ENCODE measurements at places on chromosomes 11 and 22. TPM values are rescaled to one million over a fixed set of nuclear protein-coding genes. Genes with fewer than 3 reads are reported as not detected.

PTPRCAP gene
- 0.20 TPM for total RNA-seq

BTG4 gene
- not detected for total RNA-seq

PANX3 gene
- not detected for total RNA-seq

CBLIF gene
- not detected for total RNA-seq

GPR83 gene
- total RNA-seq: not detected

CEND1 gene
- not detected for total RNA-seq

DNA sequence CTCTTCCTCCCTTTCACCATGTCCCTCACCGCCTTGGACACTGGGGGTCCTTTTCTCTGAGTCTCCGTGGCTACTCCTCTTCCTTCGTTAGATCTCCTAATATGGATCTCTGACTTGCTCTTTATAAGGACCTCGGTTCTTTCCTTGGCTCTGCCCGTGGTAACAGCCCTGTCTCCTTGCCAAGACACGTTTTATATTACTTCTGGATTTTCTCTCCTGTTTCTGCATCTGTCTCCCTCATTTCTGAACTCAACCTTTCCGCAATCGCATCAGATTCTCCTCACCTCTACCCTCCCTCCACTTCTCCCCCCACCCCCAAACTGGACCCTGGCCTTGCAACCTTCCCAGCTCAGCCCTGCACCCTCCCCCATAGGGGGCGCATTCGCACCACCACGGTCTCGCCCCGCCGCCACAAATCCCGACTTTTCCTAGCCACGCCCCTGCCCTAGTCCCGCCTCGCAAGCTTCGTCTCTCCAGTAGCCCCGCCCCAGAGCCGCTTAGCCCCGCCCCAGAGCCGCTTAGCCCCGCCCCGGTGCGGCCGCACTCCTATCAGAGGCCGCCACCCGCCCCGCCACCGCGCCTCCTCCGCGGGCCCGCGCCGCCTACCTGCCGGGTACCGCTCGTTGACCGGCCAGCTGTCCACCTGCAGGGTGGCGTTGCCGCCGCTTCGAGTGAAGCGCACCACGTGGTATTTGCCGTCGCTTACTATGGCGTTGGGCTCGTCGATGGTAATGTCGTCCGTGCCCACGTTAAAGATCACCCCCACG lies 39.0 kb downstream of the SLC22A12 start:
- no peak for DNase-seq

DNA sequence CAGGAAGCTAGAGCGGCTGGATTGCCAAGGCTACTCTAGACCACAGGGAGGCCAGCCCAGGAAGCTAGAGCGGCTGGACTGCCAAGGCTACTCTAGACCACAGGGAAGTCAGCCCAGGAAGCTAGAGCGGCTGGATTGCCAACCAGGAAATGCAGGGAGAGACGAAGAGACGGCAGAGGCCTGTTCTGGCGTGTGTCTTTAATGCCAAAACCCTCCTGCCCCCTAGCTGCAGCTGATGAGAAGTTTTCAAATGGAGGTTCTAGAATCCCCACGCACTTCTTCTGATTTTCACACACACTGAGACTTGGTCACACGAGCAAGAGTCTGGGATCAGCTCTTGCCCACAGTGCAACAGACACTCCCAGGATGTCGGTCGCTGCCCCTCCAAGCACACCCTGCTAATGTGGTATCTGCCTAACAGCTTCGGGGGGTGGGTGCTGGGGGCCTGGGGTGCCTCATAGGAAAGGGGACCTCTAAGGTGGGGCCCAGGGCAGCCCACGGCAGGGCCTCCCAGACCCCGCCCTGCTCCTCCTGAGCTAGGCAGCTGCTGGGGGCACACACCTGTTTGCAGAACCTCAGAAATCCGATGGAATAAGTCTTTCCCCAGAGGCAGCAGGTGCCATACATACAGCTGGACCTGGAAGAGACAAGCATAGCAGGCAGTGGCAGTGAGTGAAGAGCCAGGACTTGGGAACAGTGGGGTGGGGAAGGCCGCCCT lies 28.5 kb downstream of the MAFF start:
- DNase-seq: no peak

DNA sequence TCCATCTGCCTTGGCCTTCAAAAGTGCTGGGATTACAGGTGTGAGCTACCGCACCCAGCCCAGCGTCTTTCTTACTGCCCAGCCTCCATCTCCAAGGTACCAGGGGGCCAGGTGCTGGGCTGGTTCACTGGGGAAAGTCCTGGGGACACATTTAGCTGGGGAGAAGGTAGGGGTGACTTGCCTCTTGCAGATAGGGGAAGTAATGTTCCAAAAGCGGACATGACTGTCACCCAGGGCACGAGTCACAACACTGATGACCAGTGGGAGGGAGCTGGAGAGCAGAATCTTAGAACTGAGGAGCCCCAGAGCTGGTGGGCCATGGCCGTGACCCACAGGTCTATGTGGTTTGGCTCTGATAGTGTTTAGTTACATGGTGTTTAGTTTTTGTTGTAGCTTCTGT lies 2.4 kb upstream of the SLC15A3 start:
- DNase-seq: no peak

- no peak for DNase-seq
These were observed 120.5 kb downstream of the MN1 start for GRCh38 chr22:27681037-27681436.

DNA sequence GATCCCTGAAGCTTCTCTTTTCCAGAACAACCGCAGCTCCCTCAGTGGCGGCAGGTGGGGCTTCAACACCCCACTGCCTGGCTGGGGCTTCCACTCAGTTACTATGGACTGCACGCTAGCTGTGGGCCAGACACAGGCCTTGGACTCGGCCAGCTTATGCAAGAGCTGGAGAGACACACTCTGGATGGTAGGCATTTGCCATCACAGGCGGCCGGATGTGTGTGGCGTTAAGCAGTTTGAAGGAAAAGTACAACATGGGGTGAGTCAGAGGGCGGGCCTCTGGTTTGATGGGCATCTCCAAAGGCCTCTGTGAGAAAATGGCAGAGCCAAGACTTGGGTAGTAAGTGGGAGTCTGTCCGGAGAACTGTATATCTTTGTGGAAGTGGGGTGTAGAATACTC lies 17.6 kb downstream of the KCNJ4 start:
- peak; percentile 52 for DNase-seq

DNA sequence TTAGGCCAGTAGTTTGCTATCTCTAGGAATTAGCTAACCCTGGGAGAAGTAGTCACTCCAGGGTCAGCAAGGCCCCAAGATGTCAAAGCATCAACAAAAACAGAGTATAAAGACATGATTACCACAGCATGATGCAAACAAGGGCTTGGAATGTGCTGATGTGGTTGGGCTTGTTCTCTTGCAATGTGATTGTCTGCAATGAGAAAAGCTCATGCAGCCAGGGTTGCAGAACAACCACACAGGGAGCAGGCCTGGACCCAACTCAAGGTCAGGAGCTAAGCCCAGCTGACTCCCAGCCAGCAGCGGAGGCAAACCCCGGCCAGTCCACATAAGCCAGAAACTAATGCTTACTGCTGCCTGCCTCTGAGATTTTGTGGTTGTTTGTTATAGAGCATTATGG lies 132.4 kb upstream of the ZC3H12C start:
- peak; percentile 91 for DNase-seq

- DNase-seq: no peak
These were observed 8.1 kb downstream of the RRM1 start for GRCh38 chr11:4102711-4103110.

GRCh38 chr11:69825941-69826340 lies 6.7 kb upstream of the FGF3 start:
- DNase-seq: no peak

- no peak for DNase-seq
These were observed 81.4 kb upstream of the ATXN10 start for GRCh38 chr22:45590262-45590661.

- peak; percentile 91 for DNase-seq
These were observed 384.8 kb downstream of the MN1 start for GRCh38 chr22:27416511-27417420.

- DNase-seq: no peak
These were observed 544.0 kb downstream of the NTM start for GRCh38 chr11:131914361-131914774.

GRCh38 chr11:55634813-55635212 lies at the start of gene OR4P4:
Gene OR4P4, plus strand, starts transcription at chr11:55635113.
- DNase-seq: no peak

DNA sequence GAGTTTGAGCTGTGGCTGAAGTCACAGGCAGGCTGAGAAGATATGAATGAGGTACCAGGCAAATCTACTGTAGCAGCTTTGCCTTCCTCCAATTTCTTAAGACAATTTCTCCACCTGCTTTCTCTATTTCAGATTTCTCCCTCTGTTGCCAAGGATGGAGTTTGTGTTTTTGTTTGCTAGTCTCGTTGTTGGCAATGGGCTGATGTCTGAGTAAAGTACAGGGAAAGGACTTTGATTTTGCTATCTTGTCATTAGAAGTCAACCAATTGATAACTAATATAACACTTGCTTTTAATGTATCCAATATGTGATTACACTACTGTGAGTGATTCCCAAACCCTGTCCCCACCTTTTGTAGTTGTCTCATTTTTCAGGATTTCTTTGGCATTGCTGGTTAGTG lies 40.1 kb upstream of the RRAS2 start:
- DNase-seq: no peak

DNA sequence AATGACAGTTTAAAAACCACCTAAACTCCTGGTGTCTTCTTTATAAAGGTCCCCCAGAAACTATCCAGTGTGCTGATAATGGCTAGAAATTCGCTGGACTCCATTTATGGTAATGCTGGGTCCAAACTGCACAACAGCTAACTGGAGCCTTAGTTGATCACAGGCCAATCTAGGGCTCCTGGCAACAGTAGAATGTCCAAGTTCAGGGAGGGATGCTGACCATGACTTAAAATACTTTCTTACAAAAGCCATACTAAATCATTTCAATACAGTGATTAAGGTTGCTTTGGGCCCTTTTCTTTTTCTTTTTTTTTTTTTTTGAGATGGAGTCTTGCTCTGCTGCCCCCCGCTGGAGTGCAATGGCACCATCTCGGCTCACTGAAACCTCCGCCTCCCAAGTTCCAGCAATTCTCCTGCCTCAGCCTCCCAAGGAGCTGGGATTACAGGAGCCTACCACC lies 14.5 kb upstream of the GAB2 start:
- peak; percentile 12 for DNase-seq

DNA sequence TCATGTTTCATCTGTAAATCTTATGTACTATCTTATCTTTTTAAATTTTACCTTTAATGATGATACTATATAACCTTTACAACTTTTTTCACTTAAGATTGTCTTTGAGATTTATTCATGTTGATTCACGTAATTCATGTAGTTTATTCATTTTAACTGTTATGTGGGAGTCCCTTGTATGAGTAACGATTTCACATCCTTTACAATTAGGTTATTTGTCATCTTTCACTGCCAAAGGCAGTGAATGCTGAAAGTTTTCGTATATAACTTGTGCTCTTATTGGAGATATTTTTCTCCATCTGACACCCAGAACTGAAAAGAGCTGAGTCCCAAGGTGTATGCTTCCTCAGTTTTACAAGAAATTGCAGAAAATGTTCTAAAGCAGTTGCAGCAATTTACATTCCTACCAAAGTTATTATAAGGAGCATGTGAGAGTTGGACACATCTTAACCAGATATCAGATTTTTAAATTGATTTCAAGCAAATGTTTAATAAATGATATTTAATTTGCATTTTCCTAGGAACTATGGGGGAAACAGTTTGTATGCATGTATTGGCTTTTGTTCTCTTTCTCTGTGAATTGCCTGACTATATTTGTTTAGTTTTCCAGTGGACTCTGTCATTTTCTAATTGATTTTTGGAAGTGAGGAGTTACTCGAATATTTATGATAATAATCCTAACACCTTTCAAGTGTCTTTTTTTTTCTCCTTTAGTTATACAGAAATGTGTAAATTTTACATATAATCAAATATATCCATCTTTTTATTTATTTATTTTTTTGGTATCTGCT lies 6.4 kb downstream of the ARL14EP start:
- DNase-seq: no peak

DNA sequence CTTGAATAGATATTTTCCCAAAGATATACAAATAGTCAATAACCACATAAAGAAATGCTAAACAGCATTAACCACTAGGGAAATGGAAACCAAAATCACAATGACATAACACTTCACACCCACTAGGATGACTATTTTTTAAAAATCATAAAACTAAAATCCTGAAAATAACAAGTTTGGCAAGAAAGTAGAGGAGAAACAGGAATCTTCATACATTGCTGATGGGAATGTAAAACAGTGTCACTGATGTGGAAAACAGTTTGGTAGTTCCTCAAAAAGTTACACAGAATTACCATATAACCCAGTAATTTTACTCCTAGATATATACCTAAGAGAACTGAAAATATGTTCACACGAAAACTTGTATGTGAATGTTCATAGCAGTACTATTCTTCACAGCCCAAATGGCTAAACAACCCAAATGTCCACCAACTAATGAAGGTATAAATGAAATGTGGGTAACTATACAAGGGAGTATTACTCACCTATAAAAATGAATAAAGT lies 12.5 kb downstream of the PICALM start:
- DNase-seq: no peak

- DNase-seq: peak; percentile 96
These were observed 128.8 kb upstream of the ANO1 start for GRCh38 chr11:69949327-69949726.

- no peak for DNase-seq
These were observed 60.5 kb upstream of the CHST1 start for GRCh38 chr11:45725776-45726492.

GRCh38 chr11:35725885-35726284 lies 63.3 kb downstream of the TRIM44 start:
- peak; percentile 97 for DNase-seq

GRCh38 chr22:46478083-46478551 lies 59.3 kb downstream of the CELSR1 start:
- no peak for DNase-seq

GRCh38 chr22:19060356-19061009 lies 61.7 kb downstream of the DGCR2 start:
- DNase-seq: peak; percentile 47

DNA sequence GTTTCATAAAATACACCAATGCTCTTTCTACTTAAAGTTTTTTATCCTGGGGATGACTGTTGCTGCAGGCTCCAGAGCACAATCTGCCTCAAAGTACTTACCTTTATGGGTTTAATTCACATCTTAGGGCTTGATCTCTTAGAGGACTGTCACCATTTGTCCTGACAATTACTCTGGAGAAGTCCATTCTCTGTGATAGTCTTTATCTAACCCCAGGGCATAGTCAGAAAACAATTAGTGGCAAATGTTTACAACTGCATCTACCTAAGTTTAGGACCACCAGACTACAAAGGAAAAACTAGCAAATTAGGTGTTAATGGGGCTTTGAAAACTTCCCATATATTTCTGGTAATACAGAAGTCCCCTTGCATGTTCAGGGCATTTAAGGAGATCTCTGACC lies 973.5 kb downstream of the JRKL start:
- DNase-seq: no peak

Measured in M059J (cell line).